ENCODE measurements at places on chromosomes 6 and 20. TPM values are rescaled to one million over a fixed set of nuclear protein-coding genes. Genes with fewer than 3 reads are reported as not detected.

Gene HLA-DQA2
- total RNA-seq, result not detected

Gene C6orf118
- not detected for total RNA-seq

Gene FUT9
- not detected for total RNA-seq

DNA sequence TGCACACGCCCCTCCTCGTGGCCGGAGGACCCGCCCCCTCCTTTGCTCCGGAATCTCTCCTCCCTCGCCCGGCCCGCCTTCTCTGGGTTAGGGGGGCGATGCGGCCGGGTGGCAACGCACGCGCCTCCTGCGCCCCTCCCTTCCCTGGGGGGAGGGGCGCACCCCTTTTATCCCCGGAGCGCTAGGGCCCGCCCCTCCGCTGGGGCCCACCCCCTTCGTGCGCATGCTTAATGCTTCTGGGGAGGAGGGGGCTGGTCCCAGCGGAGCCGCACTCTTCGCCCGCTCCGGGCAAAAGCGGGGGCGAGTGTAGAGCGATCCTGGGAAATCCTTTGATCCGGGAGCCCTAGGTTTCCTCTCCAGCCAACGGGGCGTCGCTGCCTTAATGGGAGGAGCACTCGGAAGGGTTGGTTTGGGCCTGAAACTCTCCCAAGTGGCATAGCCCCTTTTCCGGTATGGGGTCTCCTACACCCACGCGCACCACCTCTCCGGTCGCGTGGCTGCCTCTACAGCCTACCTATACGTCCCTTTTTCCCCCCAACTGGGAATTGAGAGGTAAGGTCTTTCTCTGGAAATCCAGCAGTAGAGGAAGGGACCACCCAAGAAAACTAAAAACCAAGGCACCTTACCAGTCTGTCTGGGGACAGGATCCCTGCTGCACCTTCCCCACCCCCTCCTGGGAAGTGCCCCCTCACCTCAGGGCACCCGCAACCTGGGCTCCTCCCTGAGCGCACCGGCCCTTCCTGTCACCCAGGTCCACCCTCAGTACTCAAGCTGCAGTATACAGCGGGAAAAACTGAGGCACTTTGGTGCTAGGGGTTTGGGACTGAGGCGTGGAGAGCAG lies 2.1 kb downstream of the SOX12 start:
- H3K4me1 ChIP-seq, result no peaks in the 10 kb centered on the region
- H3K27me3 ChIP-seq, result no peaks in the 10 kb centered on the region
- DNase-seq, result peak; percentile 73
- H3K4me3 ChIP-seq, result peak overlapping the region; percentile 73
- peak overlapping the region; percentile 91 for H3K27ac ChIP-seq

DNA sequence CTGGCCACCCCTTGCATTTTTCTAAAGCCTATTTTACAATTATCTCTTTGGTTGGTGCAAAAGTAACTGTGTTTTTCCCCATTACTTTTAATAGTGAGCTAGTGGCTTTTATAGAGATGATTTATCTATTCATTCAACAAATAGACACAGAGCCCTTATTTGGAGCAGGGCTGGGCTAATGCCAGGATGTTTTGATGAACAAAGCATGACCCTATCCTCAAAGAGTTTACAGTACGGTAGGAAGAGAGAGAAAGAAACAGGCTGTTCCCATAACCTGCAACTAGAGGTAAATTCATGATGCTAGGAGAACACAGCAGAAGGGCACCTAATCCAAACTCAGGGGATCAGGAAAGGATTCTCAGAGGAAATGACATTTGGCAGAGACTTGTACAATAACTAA lies 37.3 kb upstream of the UST start:
- H3K27ac ChIP-seq, result no peak overlapping the region
- no peak overlapping the region for H3K4me3 ChIP-seq
- no peaks in the 10 kb centered on the region for H3K27me3 ChIP-seq
- H3K36me3 ChIP-seq, result no peaks in the 10 kb centered on the region

GRCh38 chr6:34157236-34157830 lies 11.4 kb upstream of the GRM4 start:
- no peaks in the 10 kb centered on the region for H3K27me3 ChIP-seq
- H3K36me3 ChIP-seq, result no peaks in the 10 kb centered on the region
- DNase-seq, result no peak
- no peaks in the 10 kb centered on the region for H3K4me1 ChIP-seq

- no peaks in the 10 kb centered on the region for H3K4me1 ChIP-seq
- H3K27ac ChIP-seq, result no peak overlapping the region
- no peaks in the 10 kb centered on the region for H3K27me3 ChIP-seq
- H3K36me3 ChIP-seq, result no peaks in the 10 kb centered on the region
Observed at GRCh38 chr20:37498066-37498665, 22.9 kb upstream of the NNAT start.
